ENCODE measurements at places on chromosomes 5 and 9. TPM values are rescaled to one million over a fixed set of nuclear protein-coding genes. Genes with fewer than 3 reads are reported as not detected.

- H3K4me1 ChIP-seq = peaks cover 12% of the 10 kb centered on the region
- no peak overlapping the region for H3K27ac ChIP-seq
- DNase-seq = no peak
- H3K27me3 ChIP-seq = peaks cover 45% of the 10 kb centered on the region
- no peak overlapping the region for H3K4me3 ChIP-seq
These were observed 1638.5 kb upstream of the C9orf72 start for GRCh38 chr9:29211580-29212396.

DNA sequence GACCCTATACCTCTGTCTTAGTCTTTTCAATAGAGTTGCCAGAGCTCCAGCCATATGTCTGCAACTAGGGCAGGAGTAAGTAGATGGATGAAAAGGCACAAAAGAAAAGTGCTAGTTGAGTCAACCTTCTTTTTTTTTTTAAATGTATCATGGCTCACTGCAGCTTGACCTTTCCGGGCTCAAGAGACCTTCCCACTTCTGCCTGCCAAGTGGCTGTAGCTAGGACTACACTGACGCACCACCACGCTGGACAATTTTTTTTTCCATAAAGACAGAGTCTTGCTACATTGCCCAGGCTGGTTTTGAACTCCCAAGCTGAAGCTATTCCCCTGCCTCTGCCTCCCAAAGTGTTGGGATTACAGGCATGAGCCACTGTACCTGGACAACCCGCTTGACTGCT, 27.3 kb downstream of the FOXE1 start:
- H3K27ac ChIP-seq = no peak overlapping the region
- peaks cover 6% of the 10 kb centered on the region for H3K27me3 ChIP-seq
- no peak overlapping the region for H3K4me3 ChIP-seq
- H3K36me3 ChIP-seq = no peaks in the 10 kb centered on the region
- no peaks in the 10 kb centered on the region for H3K4me1 ChIP-seq

DNA sequence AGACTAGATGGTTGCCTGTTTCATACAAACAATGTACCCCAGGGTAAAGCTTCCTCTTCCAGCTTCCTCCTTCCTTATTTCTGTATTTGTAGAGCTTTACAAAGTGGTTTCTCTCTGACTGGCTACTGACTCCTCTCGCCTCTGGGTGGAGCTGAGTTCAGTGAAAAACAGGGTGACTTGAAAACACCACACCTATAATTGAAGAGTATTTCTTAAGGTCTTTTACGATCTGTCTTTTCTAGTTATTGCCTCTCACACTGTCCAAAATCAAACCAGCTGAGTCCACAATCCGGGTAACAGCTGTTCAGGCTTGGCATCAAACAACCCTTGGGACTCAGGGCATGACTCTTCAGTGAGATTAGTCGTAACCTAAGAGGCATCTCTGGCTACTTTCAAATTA, 200.4 kb downstream of the ARRDC3 start:
- peaks cover 27% of the 10 kb centered on the region for H3K4me1 ChIP-seq
- H3K4me3 ChIP-seq = peak overlapping the region; percentile 7
- peaks cover 5% of the 10 kb centered on the region for H3K27me3 ChIP-seq
- H3K36me3 ChIP-seq = no peaks in the 10 kb centered on the region

DNA sequence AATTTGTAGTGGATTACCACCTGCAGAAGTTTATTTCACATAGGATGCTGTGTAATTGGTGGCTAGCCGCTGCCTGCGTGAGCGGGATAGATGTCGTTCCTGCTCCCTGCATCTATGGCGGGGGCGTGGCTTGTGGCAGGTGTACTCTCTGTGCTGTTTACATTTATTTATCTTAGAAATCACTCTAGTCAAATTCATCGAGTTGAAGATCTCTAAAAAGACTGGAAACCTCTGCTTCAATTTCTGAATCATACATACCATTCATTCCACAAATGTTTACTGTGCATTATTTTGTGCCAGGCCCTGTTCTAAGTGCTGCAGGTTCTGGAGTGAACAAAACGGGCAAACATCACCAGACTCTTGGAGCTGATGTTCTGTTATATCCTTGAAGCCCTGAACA, 11.9 kb downstream of the ROPN1L start:
- H3K27me3 ChIP-seq = no peaks in the 10 kb centered on the region
- DNase-seq = no peak
- no peaks in the 10 kb centered on the region for H3K36me3 ChIP-seq
- H3K4me3 ChIP-seq = no peak overlapping the region

- H3K4me1 ChIP-seq = peaks cover 17% of the 10 kb centered on the region
- no peak overlapping the region for H3K27ac ChIP-seq
- no peaks in the 10 kb centered on the region for H3K27me3 ChIP-seq
- DNase-seq = no peak
- H3K36me3 ChIP-seq = peaks cover 64% of the 10 kb centered on the region
These were observed 47.5 kb downstream of the CNOT6 start for GRCh38 chr5:180541710-180542109.

DNA sequence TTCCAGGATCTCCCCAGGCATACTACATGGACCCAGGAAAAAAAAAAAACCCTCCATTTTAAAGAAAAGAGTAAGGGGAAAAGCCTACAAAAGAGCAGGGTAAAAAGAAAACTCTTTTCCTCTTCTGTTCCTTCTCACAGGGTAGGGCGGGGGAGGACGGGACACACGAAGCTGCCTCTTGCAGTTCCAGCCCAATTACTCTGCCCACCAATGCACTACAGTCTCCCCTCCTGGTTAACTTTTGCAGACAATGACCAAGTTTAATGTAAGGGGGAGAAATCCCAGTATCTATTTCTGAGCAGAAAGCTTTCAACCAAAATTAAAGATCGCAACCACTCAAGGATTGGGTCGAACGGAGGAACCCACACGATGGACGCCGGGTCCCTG, 1.3 kb downstream of the BRD3 start:
- H3K27me3 ChIP-seq = peaks cover 10% of the 10 kb centered on the region
- peak overlapping the region; percentile 85 for H3K4me3 ChIP-seq
- H3K36me3 ChIP-seq = peaks cover 4% of the 10 kb centered on the region

- peak overlapping the region; percentile 62 for H3K27ac ChIP-seq
- H3K27me3 ChIP-seq = peaks cover 46% of the 10 kb centered on the region
- H3K36me3 ChIP-seq = no peaks in the 10 kb centered on the region
- no peak for DNase-seq
- H3K4me3 ChIP-seq = peak overlapping the region; percentile 89
These were observed 494 bp downstream of the PTCH1 start for GRCh38 chr9:95516221-95516733.

GRCh38 chr9:76322810-76323209, 71.4 kb downstream of the RFK start:
- H3K36me3 ChIP-seq = no peaks in the 10 kb centered on the region
- no peak overlapping the region for H3K27ac ChIP-seq
- DNase-seq = no peak
- peaks cover 4% of the 10 kb centered on the region for H3K27me3 ChIP-seq

GRCh38 chr9:90727488-90727887, 74.1 kb upstream of the SYK start:
- H3K36me3 ChIP-seq = no peaks in the 10 kb centered on the region
- H3K27ac ChIP-seq = no peak overlapping the region

- DNase-seq = no peak
- no peaks in the 10 kb centered on the region for H3K36me3 ChIP-seq
- H3K27ac ChIP-seq = no peak overlapping the region
These were observed 41.6 kb downstream of the CHSY3 start for GRCh38 chr5:129945774-129946270.

GRCh38 chr5:164002214-164002613, 496.8 kb downstream of the MAT2B start:
- no peaks in the 10 kb centered on the region for H3K36me3 ChIP-seq
- no peaks in the 10 kb centered on the region for H3K27me3 ChIP-seq
- peaks cover 2% of the 10 kb centered on the region for H3K4me1 ChIP-seq
- no peak overlapping the region for H3K4me3 ChIP-seq
- H3K27ac ChIP-seq = no peak overlapping the region
- DNase-seq = no peak

- no peak within 1 kb of the TSS for H3K27ac ChIP-seq
- H3K4me1 ChIP-seq = peaks cover 5% of the 10 kb centered on the region
- no peak for DNase-seq
These were observed at the start of gene ADAMTS12 for GRCh38 chr5:33891788-33892619. TSS of gene ADAMTS12 (minus strand) at chr5:33891990. CDS start at chr5:33891856, 134 bp downstream.

DNA sequence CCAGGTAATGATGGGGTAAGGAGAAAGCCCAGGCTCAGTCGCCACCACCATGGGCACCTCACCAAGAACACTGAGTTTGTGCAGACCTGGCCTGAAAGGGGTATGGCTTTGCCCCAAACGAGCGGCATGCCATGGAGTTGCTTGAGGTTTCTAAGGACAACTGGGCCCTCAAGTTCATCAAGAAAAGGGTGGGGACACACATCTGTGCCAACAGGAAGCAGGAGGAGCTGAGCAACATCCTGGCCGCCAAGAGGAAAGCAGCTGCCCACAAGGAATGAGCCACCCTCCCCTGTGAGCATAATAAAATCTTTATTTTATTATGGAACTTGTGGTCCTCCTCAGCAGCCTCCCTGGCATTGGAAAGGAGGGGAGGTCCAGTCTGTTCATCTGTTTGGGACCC, 23.8 kb downstream of the CD14 start:
- H3K27ac ChIP-seq = no peak overlapping the region
- no peak for DNase-seq
- no peaks in the 10 kb centered on the region for H3K27me3 ChIP-seq
- H3K4me1 ChIP-seq = peaks cover 19% of the 10 kb centered on the region
- H3K36me3 ChIP-seq = no peaks in the 10 kb centered on the region

- H3K36me3 ChIP-seq = no peaks in the 10 kb centered on the region
- no peaks in the 10 kb centered on the region for H3K4me1 ChIP-seq
- no peaks in the 10 kb centered on the region for H3K27me3 ChIP-seq
These were observed 522.9 kb downstream of the RASEF start for GRCh38 chr9:82539856-82540579.

DNA sequence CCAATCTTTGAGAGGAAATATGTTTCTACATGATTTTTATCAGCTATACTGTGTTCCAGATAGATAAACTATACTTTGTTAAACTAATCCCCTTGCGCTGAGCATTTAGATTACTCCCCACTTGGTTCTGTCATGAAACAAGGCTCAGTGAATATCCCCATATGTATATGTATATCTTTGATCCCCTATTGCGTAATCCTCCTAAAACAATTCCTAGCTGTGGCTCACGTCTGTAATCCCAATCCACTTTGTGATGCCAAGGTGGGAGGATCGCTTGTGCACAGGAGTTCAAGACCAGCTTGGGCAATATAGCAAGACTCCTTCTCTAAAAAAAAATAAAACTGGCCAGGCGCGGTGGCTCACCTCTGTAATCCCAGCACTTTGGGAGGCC, 2.7 kb downstream of the PHYHD1 start:
- no peaks in the 10 kb centered on the region for H3K27me3 ChIP-seq
- H3K36me3 ChIP-seq = peaks cover 4% of the 10 kb centered on the region
- H3K27ac ChIP-seq = no peak overlapping the region
- peaks cover 9% of the 10 kb centered on the region for H3K4me1 ChIP-seq
- DNase-seq = no peak

DNA sequence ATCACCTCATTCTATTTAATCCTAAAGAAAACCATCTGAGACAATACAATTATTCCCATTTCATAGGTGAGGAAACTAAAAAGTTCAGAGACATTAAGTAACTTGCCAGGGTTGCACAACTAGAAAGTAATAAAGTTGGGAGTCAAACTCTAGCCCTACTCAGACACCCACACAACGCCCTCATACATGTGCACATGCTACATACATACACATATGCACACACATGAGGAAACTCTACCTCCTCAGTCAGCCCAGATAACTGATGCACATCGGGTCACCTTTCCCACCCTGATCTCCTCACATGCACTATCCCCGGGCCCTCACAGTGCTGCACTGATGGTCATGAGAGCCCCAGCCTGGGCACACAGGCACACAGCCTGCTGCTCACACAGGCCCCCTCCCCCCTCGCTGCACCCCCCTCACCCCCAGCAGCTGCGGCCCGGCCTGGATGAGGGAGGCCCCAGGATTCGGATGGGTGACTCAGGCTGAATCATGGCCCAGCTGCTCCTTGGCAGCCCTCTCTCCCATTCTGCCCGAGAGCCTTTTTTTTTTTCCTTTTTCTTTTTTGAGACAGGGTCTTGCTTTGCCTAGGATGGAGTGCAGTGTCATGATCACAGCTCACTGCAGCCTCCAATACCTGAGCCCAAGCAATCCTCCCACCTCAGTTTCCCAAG, 5.0 kb upstream of the GPRIN1 start:
- H3K4me3 ChIP-seq = no peak overlapping the region
- no peak overlapping the region for H3K27ac ChIP-seq
- peaks cover 52% of the 10 kb centered on the region for H3K27me3 ChIP-seq
- H3K36me3 ChIP-seq = no peaks in the 10 kb centered on the region

- DNase-seq = no peak
- H3K4me3 ChIP-seq = no peak overlapping the region
- H3K36me3 ChIP-seq = no peaks in the 10 kb centered on the region
- H3K27ac ChIP-seq = no peak overlapping the region
These were observed 192.4 kb downstream of the HSPA4 start for GRCh38 chr5:133244242-133244641.

DNA sequence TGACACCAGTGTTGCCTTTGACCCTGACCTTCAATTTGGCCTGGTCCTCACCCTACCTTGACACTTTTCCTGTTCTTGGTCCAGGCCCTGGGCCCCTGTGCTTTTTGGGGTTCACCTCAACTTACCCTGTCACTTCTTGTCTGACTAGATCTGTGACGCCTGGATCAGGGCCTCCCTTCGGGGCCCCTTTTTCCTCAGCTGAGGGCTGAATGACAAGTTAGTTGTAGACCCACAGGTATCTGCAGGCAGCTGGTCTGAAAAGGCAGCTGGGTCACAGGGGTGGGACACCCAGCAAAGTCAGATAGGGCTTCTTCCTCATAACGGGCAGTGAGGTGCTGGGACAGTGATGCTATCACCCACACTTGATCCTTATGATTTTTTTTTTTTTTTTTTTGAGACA, 10.0 kb upstream of the MYORG start:
- H3K27ac ChIP-seq = no peak overlapping the region
- no peak for DNase-seq
- peaks cover 8% of the 10 kb centered on the region for H3K27me3 ChIP-seq
- H3K36me3 ChIP-seq = no peaks in the 10 kb centered on the region

GRCh38 chr5:126864042-126864688, 87.2 kb downstream of the LMNB1 start:
- no peaks in the 10 kb centered on the region for H3K36me3 ChIP-seq
- no peak overlapping the region for H3K4me3 ChIP-seq

- no peaks in the 10 kb centered on the region for H3K27me3 ChIP-seq
- DNase-seq = no peak
- peaks cover 2% of the 10 kb centered on the region for H3K4me1 ChIP-seq
These were observed 14.4 kb downstream of the CAMK4 start for GRCh38 chr5:111238431-111239225.

GRCh38 chr5:92942762-92943161, 638.3 kb downstream of the NR2F1-AS1 start:
- H3K36me3 ChIP-seq = no peaks in the 10 kb centered on the region
- no peak for DNase-seq
- no peaks in the 10 kb centered on the region for H3K27me3 ChIP-seq
- H3K4me3 ChIP-seq = no peak overlapping the region
- no peaks in the 10 kb centered on the region for H3K4me1 ChIP-seq

GRCh38 chr5:80963966-80964481, 3.9 kb downstream of the RASGRF2 start:
- no peak for DNase-seq
- H3K4me3 ChIP-seq = no peak overlapping the region
- H3K36me3 ChIP-seq = no peaks in the 10 kb centered on the region
- H3K27ac ChIP-seq = no peak overlapping the region
- H3K27me3 ChIP-seq = peaks cover 36% of the 10 kb centered on the region

SLC2A6 gene
- total RNA-seq = 32.9 TPM

PKD2L2 gene
- total RNA-seq = not detected

SH3TC2 gene
- not detected for total RNA-seq

CDKN2A gene
- 6.7 TPM for total RNA-seq

NOXA1 gene
- total RNA-seq = 3.9 TPM

TAS2R1 gene
- not detected for total RNA-seq

DCANP1 gene
- not detected for total RNA-seq

RNF208 gene
- 1.9 TPM for total RNA-seq

IFNA21 gene
- total RNA-seq = not detected
